ENCODE measurements at places on chromosomes 16 and 17.

- no peak for DNase-seq
These were observed 742 bp downstream of the PFN1 start for GRCh38 chr17:4947411-4948165.

- DNase-seq, result no peak
These were observed 1.5 kb downstream of the PDF start for GRCh38 chr16:69328854-69329316.

DNA sequence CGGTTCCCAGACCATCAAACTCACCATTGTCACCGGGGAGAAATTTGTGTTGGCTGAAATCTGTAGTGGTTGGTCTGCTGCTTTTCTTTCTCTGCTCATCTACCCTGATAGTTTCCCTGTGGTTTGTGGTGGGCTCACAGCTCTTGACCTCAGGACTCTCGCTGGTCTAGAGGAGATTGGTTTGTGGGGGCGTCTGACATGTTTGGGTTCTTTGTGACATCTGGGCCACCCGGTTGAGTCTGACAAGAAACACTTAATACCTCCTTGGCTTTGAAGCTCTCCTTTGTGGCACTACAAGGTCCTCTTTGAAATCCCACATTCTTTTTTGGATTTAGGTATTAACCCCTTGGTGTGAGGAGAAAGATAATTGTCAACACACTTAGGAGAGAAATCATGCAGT is 662.0 kb downstream of the WWOX start:
- no peak for DNase-seq

DNA sequence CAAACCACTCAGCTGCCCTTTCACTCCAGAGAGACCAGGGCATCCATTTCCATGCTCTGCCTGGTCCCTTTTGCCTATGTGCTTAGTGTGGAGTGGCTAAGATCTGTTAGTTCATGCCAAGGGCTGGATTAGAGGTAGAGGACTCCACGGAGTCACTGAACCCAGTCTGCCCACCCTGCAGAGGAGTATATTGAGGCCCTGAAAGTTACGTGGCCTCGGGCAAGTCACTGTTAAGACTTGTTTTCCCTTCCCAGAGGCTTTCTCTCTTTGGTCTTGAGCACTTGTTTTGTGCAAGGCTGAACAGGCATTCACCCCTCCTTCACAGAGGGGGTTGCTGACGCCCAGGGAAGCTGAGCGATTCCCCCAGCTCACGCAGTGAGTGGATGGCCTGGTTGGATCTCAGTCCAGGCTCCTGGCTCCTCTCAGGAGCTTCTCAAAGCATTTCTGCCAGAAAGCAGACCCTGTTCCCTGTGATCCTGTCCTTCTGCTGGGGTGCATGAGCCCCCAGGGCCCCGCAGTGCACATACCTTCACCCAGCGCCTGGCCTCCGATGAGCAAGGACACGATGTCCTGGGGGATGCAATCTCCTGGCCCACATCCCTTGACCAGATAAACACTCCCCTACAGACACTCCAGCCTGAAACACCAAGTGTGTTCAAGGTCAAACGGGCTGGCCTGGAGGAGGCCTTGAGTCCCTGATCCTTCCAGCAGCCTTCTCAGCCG is 153.4 kb upstream of the GSE1 start:
- DNase-seq, result no peak

Data from NT2/D1 (cell line).